ENCODE measurements at places on chromosomes 16 and 17. TPM values are rescaled to one million over a fixed set of nuclear protein-coding genes. Genes with fewer than 3 reads are reported as not detected.
A peak's percentile ranks its signal among the peaks of the same experiment; 100 is the strongest.

The FBRS gene
- 66.5 TPM for total RNA-seq

The FBXO39 gene
- total RNA-seq = 0.72 TPM

The CCL4 gene
- total RNA-seq = 15.2 TPM

The CD7 gene
- 1.2 TPM for total RNA-seq

The CA5A gene
- not detected for total RNA-seq

The ADGRG3 gene
- total RNA-seq = 1.7 TPM

The SYNGR3 gene
- 0.87 TPM for total RNA-seq

The C17orf78 gene
- not detected for total RNA-seq

The RPS2 gene
- total RNA-seq = 3,332 TPM

The MT4 gene
- not detected for total RNA-seq

- no peak for DNase-seq
Measured at GRCh38 chr17:4872786-4873185, 26.6 kb upstream of the C17orf107 start.

DNA sequence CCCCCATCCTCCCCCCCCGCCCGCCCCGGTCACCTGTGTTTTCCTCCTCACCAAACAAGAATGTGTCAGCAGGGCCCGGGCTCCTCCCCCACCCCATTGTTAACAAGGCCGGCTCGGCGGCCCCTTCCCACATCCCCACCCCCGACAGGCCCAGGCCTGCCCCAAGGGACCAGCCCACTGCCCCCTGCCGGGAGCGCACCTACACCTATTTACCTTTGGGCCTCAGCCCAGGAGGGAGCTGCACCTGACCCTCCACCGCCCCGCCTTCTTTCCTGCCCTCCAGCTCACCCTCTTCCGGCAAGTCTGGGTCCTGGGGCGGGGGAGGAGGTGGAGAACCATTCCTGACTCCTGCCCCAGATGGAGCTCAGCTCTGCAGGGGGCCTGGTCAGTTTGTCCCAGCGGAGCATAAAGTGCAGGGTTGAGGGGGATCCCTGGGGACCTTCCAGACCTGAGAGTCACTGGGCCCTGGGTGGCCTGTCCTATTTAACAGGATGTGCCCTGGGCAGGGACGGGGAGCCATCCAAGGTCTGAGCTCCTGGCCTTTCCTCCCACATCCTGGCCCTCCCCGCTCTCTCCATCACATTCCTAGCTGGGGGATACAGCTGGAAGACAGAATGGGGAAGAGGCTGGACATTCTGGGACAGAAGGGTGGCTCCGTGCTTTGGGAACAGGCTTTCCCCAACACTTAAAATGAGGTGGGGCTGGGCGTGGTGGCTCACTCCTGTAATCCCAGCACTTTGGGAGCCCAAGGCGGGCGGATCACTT lies 8.3 kb downstream of the FOXJ1 start:
- no peak for DNase-seq

DNA sequence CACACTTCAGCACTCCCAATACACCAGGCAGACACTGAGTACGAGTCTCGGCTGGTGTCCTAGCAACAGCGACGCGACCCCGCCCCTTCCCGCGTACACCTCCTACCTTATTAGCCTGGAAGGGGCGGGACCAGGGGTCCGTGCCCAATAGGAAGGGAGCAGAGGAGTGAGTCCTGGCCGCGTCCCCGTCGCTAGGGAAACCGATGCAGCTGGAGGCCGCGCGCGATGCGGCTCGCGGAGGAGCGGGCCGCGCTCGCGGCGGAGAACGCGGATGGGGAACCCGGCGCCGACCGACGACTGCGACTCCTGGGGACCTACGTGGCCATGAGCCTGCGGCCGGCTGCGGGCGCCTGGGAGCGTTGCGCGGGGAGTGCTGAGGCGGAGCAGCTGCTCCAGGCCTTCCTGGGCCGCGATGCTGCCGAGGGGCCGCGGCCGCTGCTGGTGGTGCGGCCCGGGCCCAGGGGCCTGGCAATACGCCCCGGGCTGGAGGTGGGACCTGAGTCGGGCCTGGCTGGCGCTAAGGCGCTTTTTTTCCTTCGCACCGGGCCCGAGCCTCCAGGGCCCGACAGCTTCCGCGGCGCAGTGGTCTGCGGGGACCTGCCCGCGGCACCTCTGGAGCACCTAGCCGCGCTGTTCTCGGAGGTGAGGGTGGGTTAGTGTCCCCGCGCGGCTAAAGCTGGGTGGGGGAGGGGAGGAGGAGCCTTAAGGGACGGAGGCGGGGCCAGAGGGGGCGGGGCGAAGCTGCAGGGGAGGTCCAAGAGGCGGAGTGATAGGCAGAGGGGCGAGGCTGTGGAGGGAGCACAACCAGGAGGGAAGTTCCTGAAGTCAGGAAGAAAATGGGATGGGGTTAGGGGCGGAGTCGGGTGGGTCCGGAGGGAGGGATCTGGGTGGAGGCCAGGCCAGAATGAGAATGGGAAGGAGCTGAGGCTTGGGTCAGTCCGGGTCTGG lies at the start of gene DNAH9:
Gene DNAH9 (plus strand): TSS at position 197 of the 948 bp plus-strand sequence. CDS start 29 bp downstream, at position 226.
- peak; percentile 99 for DNase-seq

DNA sequence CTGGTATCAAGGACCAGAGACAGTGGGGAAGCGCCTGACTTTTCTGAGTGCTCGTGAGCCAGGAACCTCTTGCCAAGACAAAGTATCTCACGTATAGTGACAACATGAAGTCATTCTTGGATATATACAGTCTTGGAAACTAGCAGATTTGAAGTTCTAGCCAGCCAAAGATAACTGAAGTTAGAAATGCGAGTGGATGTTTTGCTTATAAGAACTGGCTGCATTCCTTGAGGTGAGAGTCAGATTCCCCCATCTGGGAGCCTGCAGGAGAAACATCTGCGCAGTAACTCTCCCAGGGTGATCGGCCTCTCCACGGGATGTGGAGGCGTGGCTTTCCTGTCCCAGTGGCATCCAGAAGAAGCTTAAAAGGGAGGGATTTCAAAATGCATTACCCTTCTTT lies 89.8 kb downstream of the SHISA6 start:
- DNase-seq = no peak

DNA sequence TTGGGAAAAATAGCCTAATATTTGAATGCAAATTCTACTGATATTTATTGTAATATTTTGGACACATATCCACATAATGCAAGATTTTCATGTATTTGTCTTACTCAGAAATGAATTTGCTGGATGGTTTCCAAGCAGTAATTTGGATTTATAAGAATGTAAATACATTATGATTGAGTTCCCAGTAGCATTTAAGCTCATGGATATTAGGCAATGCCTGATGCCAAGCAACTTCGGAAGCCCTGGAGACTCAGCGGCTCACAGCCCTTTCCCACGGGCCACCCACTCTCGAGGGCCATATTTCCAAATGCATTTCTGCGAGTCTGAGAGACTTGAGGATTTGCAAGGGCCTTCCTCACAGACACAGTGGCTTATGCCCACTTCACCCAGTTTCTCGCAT lies 62.1 kb upstream of the MYOCD start:
- no peak for DNase-seq

GRCh38 chr16:47143677-47144558 lies at the start of gene NETO2:
Gene NETO2, minus strand, starts transcription at chr16:47143945. Its CDS starts 333 bp downstream, at chr16:47143612.
- peak; percentile 60 for DNase-seq

DNA sequence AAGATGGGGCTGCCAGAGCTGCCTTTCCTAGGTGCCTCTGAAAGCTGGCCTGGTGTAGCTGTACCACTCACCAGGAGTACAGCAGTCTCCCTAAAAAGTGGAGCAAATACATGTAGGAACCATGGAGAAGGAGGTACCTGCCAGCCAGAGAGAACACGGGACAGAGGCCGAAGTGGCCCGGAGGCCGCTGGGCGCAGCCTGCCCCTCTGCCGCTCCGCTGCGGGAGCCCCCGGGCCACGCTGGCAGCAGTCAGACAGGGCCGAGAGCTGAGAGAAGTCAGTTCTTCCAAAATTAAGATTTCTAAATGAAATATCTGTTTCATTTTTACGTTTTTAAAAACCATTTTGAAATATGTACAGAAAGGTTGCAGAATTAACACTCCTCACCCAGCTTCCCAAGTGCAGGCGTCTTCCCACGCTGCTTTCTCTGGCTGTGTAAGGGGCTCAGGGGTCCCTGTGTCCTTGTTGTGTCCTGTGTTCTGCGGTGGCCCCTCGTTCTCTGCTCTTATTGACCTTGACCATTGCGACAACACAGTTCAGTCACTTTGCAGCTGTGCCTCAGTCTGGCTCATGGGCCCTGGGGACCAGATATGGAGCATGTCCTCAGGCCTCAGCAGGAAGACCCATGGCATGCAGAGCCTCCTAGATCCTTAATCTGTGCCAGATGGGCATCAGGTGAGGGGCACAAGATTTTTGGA lies 5.0 kb downstream of the MAPK8IP3 start:
- no peak for DNase-seq

DNA sequence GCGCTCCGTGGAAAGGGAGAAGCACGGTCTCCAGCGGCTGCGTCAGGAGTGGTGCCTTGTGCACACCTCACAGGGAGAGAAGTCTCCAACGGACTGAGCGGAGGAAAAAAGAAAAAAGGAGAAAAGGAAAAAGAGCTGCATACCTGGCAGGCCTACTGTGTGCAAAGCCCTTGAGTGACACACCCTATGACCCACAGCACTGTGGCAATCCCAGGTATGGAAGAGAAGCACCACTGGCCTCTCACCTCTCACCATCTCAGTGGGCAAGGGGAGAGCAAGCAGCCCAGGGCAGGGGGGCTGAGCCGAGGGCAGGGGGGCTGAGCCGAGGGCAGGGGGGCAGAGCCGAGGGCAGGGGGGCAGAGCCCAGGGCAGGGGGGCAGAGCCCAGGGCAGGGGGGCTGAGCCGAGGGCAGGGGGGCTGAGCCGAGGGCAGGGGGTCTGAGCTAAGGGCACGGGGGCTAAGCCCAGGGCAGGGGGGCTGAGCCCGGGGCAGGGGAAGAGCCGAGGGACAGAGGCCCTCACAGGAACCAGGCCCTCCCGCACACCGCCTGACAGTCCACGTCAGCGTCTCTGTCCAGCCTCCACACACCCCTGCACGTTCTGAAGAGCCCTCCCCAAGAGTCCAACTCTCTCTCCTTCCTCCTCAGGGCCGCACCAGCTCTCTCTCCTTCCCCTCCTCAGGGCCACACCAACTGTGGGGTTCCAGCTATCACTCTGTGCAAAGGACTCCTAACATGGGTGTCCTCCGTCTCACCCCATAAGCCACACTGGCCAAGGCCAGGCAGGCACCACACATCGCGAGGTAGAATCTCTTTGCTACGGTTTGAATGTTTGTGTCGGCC lies 105.8 kb downstream of the ZNF778 start:
- peak; percentile 32 for DNase-seq
